Spinal cord (tissue), 10 donors: ENCODE measurements at places on chromosomes 5 and 9. TPM values are rescaled to one million over a fixed set of nuclear protein-coding genes. Genes with fewer than 3 reads are reported as not detected.

GRCh38 chr5:149422366-149423048 is 43.4 kb upstream of the IL17B start:
- no peak for DNase-seq

DNA sequence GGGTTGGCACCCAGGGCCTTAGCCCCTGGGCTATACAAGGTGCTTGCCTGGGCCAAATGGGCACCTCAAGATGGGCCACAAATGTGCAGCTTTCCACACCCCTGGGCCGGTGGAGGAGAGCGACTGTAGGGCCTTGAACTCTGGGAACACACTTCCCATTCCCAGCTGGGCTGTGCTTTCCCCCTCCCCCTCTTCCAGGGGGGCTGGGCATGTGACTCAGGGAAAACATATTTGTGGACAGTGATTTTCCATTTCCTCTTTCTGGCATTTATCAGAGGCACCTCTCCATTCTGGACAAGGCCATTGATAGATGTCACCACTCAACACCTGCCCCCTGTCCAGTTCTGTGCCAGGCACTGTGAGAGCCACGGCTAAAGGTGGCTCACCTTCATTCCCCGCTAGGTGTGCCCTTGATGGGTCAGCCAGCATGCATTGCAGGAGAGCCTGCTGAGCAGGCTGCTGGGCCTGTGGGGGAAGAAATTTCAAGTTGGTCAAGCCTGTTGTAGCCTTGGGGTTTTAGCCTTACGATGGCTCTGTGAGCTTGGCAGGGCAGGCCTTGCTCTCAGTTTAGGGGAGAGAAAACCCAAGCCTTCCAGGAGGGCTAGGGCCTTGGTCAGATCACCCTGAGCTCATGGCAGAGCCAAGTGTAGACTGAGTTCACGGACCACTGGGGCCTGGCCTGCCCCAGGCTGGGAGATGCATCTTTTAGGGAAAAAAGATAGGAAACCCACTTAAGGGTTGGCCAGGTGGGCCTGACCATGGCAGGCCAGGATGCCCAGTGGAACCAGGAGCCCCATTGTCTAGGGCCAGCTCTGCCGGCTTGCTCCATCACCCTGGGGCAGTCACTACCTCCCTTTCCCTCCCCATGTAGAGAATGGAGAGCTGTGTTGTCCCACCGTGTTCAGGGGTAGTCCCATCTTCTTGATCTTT is 113.9 kb downstream of the DAB2IP start:
- DNase-seq, result no peak

GRCh38 chr9:95157481-95158151 is 159.9 kb downstream of the FANCC start:
- no peak for DNase-seq

DNA sequence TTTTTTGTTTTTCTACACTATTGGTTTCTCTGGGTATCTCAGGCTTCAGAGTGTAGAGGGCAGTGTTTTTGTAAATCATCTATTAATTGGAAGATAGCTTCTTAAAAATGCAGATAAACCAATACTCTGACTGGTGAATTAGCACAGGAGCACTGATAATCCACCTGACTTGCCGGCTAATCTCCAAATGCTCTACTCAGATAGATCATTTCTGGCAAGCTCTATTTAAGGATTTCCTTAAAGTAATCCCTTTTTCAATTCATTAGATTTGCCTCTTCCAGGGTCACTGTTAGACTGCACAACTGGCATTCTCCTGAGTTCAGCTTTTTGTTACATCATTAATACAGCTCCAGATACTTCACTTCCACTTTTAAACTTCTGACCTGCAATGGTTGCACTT is 1390.3 kb upstream of the NUDT12 start:
- DNase-seq, result no peak

DNA sequence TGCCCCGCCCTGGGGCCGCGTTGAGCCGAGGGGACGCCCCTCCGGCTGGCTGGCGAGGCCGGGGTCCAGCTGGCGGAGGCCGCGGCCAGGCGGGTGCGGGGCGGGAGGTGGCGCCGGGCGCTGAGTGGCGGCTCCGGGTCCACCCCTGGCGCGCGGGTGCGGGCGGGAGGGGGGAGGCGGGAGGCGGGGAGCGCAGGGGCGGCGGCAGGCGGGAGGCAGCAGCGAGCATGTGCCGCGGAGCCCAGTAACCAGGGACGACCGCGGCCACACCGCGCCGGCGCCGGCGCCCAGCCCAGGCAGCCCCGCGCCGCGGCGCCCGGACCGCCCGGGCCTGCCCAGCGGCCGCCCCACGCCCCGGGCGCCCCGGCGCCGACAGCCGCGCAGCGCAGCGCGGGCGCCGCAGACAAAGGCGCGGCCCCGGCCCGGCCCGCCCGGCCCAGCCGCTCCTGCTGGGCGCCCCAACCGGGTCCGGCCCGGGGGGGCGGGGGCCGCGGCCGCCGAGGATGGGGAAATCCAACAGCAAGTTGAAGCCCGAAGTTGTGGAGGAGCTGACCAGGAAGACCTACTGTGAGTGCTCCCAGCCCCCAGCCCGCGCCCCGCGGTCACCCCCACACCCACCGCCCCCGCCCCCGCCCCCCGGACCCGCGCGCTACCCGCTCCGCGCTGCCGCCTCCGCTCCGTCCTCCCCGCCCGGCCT is at the start of gene NCS1:
Gene NCS1, plus strand, starts transcription at position 244 of the 697 bp plus-strand sequence. Its CDS starts 260 bp downstream, at position 504.
- DNase-seq, result no peak

- no peak for DNase-seq
Observed at GRCh38 chr5:77095189-77095588, 8.1 kb upstream of the ZBED3 start.

GRCh38 chr5:73789851-73790281 is 163.9 kb downstream of the ARHGEF28 start:
- no peak for DNase-seq

- no peak for DNase-seq
Observed at GRCh38 chr5:35239911-35240610, 9.8 kb upstream of the PRLR start.

DNA sequence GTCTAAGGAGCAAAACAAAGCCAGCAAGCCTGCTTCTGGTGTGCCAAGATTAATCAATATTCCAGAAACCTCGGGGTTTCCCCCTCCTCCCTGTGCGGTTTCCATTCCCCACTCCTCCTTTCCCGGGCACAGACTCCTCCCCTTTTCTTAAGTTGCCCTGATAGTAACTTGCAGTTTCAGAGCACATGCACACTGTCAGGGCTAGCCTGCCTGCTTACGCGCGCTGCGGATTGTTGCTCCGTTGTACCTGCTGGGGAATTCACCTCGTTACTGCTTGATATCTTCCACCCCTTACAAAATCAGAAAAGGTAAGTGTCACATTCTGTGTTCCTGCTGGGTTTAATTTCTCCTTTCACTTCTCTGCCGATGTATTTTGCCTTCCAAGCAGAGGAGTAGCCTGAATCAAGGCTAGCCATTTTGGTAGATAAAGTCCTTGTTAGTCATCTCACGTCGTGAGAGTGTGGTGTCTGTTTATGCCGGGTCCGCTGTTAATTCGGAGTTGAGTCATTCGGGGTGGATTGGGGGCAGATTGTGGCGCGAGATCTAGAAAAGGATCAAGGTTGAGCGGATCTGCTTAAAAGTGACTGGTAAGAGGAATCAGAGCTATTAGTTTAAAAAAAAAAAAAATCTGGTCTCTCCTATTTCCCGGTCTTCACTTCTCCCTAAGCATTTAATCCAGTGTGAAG is at the start of gene SLC1A3:
Gene SLC1A3, plus strand, starts transcription at position 179 of the 686 bp plus-strand sequence. CDS start 1,818 bp downstream, outside the sequence.
- DNase-seq, result peak; percentile 55

Gene DAB2IP
- 27.1 TPM for total RNA-seq
